ENCODE measurements at places on chromosomes 7 and 10.

DNA sequence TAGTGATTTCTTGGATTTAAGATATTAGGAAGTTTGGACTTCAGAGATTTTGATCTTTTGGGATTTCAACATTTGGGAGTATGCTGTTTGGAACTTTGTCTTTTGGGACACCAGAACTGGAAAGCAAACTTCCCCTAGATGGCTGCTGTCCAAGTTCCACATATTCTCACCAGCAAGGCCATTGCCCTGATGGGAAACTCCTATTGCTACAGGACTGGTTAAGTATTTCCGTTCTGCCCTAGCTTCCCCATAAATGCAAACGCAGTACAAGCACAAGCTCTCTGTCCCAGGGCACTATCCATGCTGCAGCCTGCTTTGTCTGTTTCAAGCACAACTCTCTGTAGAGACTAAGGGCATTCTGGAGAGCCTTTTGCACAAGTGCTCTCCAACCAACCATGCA, 79.3 kb upstream of the SLC25A13 start:
- DNase-seq: no peak

GRCh38 chr7:108402865-108403264, 53.4 kb downstream of the NRCAM start:
- DNase-seq: no peak

- no peak for DNase-seq
These were observed 1.1 kb upstream of the CRHR2 start for GRCh38 chr7:30683306-30683705.

DNA sequence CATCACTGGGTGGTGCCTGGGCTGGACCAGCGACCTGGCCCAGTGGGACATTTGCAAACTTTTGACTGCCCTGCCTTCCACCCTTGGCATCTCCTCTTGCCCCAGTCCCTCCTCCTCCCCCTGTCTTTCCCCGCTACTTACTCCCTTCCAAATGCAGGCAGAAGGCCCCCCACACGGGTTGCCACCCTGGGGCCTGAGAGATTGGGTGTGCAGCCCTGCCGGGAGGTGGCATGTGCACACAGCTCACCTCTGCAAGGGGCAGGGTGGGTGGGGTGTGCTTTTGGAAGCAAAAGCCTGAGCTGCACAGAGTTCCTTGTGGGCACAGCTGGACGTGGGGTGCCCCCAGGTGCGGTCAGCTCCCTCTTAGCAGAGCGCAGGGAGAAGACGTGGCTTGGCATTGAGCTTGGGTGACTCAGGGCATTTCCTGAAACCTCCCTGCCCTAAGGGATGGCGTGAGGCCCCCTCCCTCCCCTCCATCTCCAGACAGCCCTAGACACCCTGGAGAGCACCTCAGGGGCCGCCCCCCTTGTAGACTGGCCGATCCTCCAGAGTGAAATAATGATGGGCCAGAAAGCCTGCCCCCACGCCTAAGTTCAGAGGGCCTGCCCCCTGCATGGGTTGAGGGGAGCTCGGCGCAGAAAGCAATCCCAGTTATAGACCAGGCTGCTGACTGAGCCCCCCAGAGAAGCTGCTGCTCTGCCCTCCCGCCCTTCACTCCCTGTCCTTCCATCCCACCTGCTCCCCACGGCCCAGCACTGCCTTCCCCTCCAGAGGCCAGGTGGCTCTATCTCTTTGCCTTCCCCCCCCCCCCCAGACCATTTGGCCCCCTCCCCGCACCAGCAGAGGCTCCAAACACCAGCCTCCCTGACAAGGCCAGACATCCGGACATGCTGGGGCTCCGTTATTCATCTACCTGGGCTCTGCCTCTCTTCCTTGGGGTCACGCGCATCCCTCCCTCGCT, 2.3 kb upstream of the SHH start:
- no peak for DNase-seq

DNA sequence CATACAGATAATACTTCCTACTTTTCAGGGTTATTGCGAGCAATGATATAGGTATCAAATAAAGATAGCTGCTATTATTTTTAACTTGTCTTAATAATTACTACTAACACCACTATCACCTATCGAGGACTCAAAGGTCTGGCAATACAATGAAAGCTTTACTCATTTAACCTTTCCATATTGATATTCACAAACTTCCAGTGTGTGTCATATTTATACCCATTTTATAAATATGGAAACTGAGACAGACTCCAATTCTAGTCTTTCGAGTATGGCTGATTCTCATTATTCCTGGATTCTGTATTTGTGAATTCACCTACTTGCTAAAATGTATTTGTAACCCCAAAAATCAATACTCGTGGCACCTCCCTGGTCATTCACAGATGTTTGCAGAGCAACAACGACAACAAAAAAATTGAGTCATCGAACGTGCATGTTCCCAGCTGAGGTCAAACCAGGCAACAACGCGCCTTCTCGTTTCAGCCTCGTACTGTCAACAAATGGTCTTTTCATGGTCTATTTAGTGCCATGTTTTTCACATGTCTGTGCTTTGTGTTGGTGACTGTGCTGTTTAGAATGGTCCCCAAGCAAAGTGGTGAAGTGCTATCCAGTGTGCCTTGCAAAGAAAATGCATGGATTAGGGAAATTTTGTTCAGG, 51.7 kb downstream of the SMURF1 start:
- DNase-seq: no peak

DNA sequence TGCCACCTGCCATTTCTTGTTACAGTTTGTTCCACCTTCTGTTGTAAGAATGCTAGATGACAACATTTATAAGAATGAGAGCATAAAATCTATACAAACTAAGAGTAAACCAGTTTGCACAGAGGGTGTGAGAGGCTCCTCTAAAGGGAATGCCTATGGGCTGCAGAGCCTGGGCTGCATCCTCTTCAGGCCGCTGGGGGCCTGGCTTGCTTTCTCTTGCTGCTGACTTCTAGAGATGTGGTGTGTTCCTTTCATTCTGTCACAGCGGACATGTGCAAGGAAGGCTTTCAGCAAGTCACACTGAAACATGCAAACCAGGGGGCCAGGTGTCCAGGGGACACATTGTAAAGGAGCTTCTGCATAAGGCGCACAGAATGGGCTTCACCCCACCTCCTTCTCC, 7.1 kb upstream of the ATP6V1F start:
- DNase-seq: no peak

- DNase-seq: no peak
These were observed 139.9 kb upstream of the DGKB start for GRCh38 chr7:15042285-15043065.

GRCh38 chr7:76394957-76395356, 14.5 kb downstream of the SSC4D start:
- DNase-seq: no peak

DNA sequence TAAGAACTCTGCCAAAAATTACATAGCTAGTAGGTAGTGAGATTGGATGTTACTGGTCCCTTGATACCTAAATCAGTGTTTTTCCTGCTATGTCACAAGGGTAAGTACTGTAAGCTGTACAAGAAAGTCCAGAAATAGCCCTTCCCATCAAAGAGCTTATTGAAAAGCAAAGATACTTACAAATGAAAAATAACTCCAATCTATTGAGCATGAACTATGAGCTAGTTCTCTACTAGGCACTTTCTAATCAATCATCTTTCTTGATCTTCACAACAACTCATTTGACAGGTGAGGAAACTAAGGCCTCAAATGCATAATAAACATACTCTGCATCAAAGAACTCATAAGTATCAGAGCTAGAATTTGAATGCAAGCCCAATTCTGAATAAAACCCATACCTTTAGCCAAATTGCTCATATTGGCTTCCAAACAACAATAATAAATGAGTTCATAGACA, 249.8 kb upstream of the TCF7L2 start:
- no peak for DNase-seq

DNA sequence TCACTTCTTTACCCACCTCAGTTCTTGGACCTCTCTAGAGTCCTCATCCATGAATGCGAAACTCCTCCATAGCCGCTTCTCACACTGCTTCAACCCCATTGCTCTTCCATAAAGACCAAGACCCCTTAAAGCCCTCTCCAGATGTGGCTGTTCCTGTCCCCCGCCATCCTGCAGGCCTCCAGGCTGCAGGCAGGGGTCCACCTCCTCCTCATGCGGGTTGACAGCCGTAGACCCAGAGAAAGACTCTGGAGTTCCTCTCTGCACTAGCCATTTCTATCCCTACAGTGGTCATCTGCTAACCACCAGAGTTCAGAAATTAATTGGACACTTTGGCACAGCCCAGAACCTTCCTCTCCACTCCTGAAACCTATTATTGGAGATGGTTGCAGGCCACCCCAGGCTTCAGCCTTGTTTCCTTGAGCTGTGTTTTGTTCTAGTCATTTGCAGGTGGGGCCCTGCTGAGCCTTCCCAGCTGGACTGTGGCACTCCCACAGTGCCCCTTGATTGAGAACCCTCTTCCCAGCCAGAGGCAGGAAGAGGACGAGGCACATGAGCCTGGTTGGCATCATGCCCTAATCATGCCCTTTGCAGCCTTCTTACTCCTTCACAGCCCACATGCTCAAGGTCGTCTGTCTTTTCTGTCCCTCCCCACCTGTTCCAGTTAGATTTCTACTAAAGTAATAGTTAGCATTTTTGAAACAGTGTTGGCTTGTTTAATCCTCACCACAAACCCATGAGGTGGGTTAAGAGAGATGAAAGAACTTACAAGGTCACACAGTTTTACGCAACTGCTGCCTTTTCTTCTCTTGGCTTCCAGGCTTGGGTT, 23.9 kb downstream of the CUL1 start:
- DNase-seq: no peak

DNA sequence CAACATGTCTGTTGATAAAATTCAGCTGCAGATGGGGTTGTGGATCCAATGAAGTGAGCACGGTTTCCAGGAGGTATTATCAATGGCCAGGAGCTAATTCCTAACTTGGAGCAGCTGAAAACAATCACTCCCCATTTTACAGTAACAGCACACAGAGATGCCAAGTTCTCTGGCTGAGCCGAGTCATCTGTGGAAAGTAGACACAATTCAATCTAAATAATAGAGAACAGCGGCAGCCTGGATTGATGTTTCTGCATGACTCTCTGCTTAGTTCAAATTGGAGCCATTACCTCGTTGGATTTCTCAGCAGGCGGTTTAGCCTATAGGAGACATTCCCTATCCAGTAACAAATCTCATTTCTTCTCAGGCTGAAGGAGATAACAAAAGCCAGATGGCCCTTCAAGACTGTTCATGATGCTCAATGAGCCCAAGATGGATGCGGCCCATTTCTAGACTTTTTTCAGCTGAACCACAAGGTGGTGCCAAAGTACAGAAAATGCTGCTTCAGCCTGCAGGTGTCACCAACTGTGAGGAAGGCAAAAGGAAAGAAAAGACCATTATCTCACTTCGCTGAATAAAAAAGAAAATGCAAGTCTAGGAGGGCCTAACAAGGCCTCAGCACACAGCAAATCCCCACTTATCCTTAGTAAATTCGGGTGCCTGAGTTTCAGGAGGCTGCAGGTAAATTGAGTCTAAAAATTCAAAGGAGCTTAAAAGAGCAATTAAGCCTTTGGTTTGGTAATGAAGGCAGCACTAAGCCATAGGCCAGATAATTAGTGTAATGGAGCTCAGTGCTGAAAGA, 83.7 kb downstream of the SLC16A9 start:
- peak; percentile 42 for DNase-seq

DNA sequence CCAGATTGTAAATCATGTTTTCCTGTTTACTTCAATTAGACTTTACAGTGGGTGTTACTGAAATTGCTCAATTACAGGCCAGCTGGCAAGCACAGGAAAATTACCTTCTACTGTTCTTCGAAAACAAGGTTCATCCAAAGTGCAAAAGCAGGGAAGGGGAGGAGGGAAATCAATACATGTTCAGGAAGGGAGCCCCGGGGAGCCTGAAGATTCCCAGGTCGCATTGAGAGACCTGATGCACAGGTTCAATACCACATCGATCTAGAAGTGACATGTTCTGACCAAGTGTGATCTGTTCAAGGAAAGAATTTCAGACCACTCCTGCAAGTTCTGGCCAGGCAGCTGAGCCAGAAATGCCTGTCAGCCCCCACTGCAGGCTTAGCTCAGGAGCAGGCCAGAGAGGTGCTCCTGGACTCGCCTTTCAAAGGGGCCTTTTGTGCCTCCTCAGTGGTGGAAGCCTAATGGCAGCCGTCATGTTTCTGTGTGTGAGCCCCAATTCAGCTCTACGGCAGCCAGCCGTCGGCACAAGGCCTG, 35.9 kb downstream of the FAM53B start:
- DNase-seq: no peak

DNA sequence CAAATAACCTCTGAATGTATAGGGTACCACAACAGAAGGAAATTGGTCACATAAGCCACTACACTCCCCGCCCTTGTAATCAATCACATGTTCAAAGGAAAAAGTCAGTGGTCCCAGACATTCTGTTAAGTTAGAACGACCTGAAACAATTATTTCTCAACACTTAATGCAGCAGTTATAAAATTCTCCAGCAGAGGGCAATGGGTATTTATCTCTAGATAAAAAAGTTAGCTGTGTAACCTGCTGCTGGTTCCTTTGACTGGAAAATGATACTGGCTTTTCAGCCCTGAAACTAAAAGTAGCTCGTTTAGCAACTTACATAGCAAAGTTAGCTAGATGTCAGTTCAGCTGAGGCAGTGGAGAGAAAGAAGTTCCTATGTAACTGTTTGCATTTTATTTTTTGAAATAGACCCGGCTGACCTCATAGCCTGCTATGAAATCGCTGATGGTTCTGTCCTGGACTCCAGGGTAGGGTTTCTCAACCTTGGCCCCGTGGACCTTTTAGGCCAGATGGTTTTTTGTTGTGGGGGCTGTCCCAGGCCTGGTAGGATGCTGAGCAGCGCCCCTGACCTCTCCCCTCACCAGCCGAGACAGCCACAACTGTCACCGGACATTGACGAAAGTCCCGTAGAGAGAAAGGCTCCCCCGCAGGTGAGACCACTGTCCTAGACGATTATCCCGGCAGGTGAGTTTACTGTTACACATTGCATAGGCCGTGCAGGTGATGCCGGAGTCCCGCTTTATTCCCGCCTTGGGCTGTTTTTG, 40.2 kb upstream of the PROSER2 start:
- peak; percentile 19 for DNase-seq

All from stimulated activated naive CD8-positive, alpha-beta T cell treated with anti-CD3 and anti-CD28 coated beads, Interleukin-15, amount 100 ng/mL, for 72 hours (primary cell).